T follicular helper cell (primary cell): ENCODE measurements at places on chromosomes 16 and 17.

GRCh38 chr17:28968914-28969295 lies 17.6 kb upstream of the PHF12 start:
- DNase-seq, result no peak

DNA sequence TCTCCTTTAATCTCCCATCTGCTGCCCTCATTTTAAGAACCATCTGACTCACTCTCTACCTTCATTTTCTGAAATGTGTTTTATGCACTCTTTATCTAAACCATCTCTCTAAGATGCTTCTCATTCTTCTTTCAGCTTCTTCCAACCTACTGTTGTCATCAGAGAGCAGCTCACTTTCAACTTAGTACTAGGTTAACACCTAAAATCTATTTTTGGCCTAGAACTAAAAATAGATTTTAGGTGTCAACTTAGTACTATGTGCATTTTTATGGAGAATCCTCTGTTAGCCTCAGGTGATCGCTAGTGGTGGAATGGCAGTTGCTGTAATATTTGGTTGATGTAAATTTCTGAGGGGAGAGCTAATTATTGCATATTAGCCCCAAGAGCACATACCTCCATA lies 277.1 kb downstream of the KCNJ2 start:
- no peak for DNase-seq

DNA sequence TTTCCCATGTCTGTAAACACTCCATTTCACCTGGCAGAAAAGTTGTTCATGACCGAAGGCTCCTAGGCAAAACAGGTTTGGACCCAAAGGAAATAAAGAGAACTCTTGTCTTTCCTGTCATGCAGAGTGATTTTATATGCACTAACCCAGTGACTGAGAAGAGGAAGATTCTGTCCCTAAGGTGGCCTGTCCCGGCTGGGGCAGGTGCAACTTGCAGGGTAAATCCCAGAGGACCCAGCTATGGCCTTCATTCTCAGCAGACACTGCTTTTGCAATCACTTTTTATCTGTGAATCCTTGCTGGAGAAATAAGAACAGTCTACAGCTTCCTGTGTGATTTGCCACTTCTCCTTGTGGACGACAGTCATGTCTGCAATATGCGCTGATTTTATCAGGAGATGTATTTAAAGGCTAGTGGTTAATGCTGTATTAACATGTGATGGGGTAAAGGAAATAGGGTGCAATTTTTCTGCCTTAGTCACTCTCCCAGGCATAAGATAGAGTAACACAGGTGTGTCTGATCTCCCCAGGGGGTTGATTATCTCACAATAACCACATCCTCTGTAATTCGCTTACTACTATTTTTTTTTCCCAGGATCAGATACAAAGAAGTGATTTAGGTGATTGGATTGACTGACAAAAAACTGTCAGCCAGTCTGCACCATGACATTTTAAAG lies 696.8 kb upstream of the SOX9 start:
- no peak for DNase-seq

DNA sequence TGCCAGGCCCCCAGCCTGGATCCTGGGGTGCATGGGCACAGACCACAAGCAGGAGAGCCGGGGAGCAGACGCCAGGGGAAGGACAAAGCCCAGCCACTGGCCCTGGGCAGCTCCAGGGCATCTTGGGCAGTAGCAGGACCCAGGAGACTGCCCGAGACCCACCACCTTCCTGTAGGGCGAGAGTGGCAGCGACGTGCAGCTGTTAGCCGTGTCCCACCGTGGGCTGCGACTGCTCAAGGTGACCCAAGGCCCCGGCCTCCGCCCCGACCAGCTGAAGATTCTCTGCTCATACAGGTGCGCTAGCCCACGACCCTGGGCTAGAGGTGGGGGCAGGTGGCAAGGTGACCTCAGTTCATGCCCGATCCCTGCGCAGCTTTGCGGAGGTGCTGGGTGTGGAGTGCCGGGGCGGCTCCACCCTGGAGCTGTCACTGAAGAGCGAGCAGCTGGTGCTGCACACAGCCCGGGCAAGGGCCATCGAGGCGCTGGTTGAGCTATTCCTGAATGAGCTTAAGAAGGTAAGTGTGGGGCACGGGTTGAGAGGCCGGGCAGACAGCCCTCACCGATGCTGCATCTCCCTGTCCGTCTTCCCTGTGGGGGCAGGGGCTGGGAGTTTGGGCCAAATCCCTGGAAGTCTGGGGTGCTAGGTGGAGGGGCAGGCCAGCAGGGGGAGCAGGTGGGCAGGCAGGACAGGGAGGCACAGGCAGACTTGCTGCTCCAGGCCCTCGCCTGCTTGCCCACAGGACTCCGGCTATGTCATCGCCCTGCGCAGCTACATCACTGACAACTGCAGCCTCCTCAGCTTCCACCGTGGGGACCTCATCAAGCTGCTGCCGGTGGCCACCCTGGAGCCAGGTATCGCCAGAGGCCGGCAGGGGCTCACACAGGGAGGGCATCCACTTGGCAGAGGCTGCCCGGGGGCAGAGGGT lies 13.5 kb upstream of the SMIM5 start:
- no peak for DNase-seq

DNA sequence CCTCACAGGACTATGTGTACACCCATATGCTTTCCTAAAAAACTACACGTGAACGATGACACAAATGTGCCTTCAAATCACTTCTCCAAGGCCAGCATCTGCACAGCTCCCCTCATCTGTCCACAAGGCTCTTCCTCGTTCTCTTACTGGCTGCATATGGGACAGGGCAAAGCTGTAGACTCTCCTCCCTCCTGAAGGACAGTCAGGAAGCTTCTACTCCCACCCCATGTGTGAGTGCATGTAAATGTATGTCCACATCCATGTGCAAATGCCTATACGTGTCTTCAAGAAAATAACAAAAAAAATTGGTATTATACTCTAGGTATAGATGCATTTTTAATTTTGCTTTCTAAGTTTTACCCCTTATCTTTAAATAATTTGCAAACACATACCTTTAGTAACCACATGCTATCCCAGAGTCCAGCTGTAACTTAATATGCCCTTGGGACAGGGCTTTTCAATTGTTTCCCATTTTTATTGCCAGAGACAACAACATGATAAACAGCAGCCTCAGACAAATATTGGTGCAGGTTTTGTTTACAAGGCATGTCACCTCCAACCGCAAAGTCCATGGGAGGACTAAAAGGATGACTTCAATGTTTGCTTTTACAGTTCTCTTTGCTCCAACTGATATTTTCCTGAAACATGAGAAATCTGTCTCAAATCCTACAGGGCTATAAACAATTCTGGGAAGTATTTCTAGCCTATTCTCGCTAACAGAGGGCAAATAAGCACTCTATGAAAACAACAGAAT lies 31.6 kb upstream of the FAAP100 start:
- DNase-seq, result no peak

DNA sequence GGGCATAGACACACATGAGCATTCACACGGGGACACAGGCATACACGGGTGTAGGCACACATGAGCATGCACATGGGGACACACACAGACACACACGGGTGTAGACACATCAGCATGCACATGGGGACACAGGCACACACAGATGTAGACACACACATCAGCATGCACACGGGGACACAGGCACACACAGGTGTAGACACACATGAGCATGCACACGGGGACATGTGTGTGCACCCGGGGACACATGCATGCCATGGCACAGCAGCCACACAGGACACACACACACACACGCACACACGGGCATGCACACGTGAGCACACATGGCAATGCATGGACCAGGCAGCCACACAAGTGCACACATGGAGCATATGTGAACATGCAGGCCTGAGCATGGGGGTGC lies 5.2 kb upstream of the DCXR start:
- DNase-seq, result no peak

DNA sequence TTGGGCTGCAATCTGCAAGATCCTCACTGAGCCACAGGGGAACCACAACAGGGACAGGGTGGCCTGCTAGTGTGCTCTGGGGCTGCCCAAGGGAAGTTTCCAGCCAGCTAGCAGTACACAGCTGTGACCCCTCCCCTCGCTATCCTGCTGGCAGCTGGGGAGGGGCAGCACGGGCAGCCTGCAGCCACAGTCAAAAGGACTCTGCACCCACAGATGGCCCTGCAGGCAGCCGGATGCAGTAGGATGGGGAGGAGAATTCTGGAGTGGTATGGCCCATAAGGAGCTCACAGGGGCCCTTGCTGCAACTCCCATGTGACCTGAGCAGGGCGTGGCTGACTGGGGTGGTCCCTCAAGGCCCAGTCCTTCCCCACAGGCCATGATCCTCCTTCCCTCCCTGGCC lies 74.3 kb downstream of the PLD6 start:
- no peak for DNase-seq

- DNase-seq, result no peak
Observed at GRCh38 chr16:12010388-12011251, 34.1 kb downstream of the SNX29 start.

DNA sequence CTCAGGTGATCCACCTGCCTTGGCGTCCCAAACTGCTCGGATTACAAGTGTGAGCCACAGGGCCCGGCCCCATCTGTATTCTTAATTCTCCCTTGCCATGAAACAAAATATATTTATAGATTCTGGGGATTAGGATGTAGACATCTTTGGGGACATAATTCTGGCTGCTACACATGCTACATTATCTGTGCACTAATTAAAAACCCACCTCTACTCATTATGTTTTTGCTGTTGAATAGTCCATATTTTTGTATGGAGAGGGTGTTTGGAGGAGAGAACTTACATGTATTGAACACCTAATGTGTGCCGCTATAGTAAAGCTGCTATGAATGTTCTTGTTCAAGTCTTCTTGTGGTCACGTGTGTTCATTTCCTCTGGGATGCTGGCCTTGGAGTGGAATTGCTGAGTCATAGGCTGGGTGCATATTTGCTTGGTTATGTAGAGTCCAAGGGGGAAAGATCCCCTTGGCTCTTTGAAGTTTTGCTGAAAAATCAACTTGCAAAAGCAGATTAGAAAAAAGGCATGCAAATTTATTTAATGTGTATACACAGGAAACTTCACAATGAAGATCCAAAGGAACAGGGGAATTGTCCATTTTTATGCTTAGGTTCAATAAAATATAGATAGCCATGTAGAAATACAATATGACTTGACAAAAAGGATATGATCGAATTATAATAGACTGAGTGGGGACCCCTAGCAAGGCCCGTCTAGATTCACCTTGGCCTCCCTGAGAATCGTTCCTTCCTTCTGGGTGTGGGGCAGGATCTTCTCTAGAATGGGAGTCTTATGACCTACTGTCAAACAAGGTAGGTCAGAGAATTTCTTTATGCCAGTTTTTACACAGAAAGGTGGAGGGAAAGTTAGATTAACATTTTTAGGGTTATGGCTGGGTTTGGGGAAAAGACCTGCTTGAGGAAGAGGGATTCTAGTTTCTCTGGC lies 42.1 kb upstream of the GPRC5B start:
- DNase-seq, result no peak

GRCh38 chr17:69044371-69044770 lies 16.4 kb downstream of the ABCA9 start:
- DNase-seq, result no peak

- DNase-seq, result no peak
Observed at GRCh38 chr16:2210386-2211365, at the start of gene BRICD5. BRICD5 (minus strand) TSS chr16:2210863; CDS start chr16:2210833, 30 bp downstream.

- no peak for DNase-seq
Observed at GRCh38 chr17:4334776-4335584, 31.5 kb downstream of the UBE2G1 start.

GRCh38 chr17:19570544-19571062 lies 36.9 kb downstream of the SLC47A1 start:
- DNase-seq, result no peak

DNA sequence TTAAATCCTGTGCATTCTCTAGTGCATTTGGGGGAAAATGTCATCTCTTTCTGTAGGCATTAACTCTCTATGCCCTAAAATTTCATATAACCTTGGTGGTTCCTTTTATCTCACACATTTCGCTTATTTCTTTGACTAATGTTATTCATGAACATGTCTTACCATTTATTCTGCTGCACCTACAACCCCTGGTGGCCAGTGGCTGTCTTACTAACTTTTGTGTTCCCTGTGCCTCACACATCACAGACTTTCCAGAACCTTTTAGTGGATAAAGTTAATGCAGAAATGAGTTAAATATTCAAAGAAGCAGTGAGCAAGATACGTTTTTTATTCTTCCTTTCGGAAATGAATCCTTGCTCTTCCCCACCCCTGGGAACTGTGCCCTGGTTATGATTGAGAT lies 111.9 kb downstream of the CDH13 start:
- no peak for DNase-seq

- no peak for DNase-seq
Observed at GRCh38 chr17:69561462-69561861, 147.0 kb downstream of the MAP2K6 start.

GRCh38 chr17:65522751-65523404 lies 38.6 kb downstream of the AXIN2 start:
- DNase-seq, result no peak

DNA sequence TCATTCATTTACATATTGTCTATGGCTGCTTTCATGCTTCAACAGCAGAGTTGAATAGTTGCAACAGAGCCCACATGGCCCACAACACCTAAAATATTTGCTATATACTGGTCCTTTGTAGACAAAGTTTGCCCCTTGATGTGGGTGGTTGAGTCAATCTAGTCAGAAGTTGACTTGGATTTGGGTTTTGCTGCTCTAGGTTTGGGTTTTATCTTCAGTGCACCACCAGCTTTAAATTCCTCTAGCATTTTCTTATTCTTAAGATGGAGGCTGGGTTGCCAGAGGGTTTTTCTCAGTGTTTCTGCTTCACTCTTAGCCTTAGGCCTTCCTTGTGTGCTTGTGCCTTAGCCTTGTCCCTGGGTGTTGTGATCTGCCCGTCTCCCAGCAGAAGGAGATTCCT lies 51.0 kb downstream of the CCDC182 start:
- no peak for DNase-seq

DNA sequence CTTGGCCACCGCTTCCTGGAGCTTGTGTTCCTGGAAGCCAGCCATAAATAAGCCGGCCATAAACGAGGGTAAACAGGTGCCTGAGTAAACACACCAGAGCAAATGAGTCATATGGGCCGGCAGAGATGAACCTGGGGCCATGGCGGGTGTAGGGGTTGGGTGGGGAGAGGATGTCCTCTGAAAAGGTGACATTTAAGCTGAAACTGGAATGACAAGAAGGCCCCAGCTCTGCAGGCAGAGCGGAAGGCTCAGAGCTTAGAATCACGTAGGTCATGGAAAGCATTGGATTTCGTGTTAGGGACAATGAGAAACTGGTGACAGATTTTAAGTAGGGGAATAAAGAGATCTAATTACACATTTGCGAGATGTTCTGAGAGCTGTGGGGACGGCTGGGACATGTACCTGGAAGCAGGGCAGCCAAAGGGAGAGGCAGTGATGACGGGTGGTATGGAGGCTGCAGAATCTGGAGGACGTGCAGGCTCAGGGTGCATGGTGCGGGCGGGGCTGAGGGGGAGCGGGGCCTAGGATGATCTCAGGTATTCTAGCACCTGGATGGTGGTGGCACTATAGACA lies 8.1 kb upstream of the DNASE1 start:
- no peak for DNase-seq

DNA sequence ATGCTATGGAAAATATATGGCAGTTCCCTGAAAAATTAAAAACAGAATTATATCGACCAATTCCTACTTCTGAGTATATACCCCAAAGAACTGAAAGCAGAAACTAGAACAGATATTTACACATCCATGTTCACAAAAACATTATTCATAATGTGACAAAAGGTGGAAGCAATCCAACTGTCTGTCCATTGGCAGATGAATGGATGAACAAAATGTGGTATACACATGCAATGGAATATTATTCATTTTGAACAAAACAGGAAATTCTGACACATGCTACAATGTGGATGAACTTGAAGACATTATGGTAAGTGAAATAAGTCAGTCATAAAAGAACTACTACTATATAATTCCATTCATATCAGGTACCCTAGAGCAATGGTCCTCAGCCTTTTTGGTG lies 263.5 kb upstream of the AXIN2 start:
- no peak for DNase-seq
